ENCODE measurements at places on chromosomes 1 and 21. TPM values are rescaled to one million over a fixed set of nuclear protein-coding genes. Genes with fewer than 3 reads are reported as not detected.

GRCh38 chr1:67749844-67750690 is 65.1 kb downstream of the GADD45A start:
- peak; percentile 74 for DNase-seq

DNALI1 gene
- 0.20 TPM for total RNA-seq

DNA sequence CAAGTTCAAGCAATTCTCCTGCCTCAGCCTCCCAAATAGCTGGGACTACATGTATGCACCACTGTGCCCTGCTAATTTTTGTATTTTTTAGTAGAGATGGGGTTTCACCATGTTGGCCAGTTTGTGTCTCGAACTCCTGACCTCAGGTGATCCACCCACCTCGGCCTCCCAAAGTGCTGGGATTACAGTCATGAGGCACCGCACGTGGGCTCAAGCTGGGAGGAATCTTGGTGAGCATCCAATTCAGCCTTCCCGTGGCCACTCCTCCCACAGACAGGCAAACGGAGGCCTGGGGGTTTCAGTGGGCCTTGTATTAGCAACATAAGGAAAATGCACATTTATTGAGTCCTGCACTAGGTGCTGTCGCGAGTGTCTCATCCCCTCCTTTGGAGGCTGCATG is 24.5 kb upstream of the VWA5B1 start:
- no peak for DNase-seq

DNA sequence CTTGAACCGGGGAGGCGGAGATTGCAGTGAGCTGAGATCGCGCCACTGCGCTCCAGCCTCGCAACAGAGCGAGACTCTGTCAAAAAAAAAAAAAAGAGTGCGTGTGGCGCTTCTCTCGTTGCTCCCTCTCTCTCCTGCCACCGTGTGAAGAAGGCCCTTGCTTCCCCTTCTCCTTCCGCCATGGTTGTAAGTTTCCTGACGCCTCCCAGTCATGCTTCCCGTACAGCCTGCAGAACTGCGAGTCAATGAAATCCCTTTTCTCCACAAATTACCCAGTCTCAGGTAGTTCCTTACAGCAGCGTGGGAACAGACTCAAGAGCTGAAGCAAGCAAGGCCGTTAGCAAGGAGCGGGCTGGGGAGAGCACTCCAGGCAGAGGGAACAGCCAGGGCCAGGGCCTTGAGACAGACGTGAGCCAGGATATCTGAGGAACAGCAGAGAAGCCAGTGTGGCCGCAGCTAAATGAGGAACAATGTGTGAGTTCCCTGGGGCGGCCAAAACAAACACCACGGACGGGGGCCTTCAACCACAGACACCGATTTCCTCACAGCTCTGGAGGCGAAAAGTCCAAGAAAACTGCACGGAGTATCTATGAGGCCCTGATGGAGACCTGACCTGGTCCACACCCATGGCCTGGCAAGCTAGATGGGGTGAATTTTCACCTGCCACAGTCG is 54.2 kb upstream of the ETS2 start:
- no peak for DNase-seq

GRCh38 chr1:3922851-3923250 is 22.8 kb upstream of the C1orf174 start:
- no peak for DNase-seq

- DNase-seq, result no peak
These were observed 21.1 kb downstream of the OLFML3 start for GRCh38 chr1:114000406-114000805.

SOX13 gene
- total RNA-seq, result 5.7 TPM

- no peak for DNase-seq
These were observed 27.8 kb downstream of the GBP6 start for GRCh38 chr1:89391686-89392085.

DNA sequence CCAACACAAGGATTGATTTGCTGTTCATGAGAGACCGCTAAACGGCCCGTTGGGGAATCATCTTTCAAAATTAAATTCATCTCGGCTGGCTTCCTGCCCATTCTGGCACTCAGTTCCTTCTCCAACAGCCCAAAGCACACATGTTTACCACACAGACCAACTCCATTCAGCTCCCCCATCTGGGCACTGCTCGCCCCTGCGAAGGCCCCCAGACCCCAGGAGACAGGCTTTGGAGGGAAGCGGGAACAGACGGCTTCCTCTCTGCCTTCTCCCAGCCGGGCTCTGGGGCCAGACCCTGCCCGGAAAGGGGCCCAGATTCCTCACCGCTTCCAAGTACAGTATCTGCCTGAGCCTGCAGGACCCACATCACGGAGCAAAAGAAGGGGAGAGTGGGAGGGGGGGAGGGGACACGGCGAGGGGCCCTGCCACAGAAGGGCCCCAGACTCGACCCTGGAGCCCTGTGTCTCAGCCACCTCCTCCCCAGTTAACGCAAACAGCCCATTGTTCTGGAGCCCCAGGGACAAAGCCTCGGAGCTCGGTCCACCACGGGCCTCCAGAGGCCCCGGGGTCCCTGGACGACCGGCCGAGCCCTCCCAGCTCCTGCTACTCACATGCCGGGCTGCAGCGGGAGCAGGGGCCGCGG is 660 bp downstream of the MEGF6 start:
- DNase-seq, result no peak

EDARADD gene
- total RNA-seq, result under 0.01 TPM

- no peak for DNase-seq
These were observed 105.9 kb downstream of the SIPA1L2 start for GRCh38 chr1:232524056-232524455.

- DNase-seq, result no peak
These were observed 11.4 kb downstream of the SOX13 start for GRCh38 chr1:204084247-204084772.

DNA sequence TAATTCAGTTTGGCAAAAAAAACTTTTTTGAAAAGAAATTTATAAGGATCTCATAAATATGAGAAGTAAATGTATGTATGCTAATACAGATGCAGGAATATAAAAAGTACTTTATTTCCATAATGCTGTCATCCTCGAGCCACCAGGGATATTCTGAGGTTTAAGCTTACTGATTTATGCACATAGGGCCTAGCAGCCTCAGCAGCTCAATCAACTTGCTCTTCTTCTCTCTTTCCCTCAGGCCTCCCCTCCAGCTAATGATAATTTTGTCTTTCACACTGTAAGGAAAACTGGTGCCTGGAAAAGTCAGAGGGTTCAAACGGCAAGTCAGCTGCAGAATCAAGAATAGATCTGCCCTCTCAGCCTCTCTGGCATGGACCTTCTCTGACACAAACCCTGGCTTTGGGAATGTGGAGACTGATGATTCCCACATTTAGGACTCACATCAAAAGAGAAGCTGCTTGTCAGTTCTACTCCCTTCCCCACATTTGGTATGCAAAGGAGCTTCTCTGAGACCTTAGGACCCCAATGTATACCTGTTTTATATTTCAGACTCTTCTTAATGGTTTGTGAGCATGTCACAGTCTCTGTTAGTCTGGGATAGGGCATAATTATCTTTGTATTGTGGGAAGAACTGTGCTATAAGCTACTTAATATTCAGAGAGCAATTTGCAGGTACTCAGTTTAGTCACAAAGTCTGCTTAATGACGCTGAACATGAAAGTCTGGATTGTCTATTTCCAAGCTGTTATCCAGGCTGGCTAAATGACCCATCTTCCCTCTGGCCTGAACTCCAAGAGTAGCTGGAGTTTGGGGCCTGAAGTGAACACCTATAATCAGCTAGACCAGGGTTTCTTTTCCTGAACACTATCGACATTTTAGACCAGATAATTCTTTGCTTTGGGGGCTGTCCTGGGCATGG is 52.1 kb upstream of the DIPK1A start:
- DNase-seq, result no peak

- peak; percentile 34 for DNase-seq
These were observed at the start of gene HAPLN2 for GRCh38 chr1:156618853-156619581. TSS of gene HAPLN2 (plus strand) at chr1:156619415. CDS start at chr1:156623491, 4,076 bp downstream.

DNA sequence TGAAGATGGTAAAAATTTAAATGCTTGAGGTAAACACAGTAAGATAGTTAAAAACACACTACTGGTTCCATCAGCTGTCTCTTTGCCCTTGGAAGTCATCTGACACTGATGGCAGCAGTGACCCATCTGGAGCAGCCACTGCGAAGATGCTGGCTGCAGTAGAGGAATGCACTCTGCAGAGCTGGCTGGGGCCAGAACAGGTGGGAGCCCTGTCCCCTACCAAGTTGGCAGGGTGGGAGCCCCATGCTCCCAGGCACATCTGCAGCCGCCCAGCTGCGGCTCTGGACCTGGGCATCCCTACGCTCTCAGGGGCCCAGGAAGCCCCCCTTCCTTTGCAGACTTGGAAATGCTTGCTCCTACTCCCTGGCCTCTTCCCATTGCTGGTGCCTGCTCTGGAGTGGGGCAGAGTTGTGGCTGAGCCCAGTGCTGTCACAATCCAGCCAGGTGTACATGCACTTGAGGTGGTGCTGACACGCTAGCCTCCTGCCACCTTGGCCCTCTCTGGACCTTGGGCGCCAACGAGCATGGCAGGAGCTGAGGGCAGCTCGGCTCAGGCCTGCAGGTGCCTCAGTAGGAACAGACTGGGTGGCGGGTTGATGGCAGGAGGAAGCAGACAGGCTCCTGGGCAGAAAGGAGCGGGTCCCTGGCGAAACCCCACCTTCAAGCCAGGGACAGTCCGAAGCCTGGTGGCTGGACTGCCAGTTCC is 227.0 kb downstream of the FGGY start:
- DNase-seq, result no peak

RPE65 gene
- not detected for total RNA-seq

- DNase-seq, result no peak
These were observed 14.7 kb upstream of the HMGB4 start for GRCh38 chr1:33849211-33849610.

- DNase-seq, result no peak
These were observed 52.5 kb upstream of the PRMT6 start for GRCh38 chr1:107003972-107004371.

GRCh38 chr1:27525296-27526272 is 35.6 kb upstream of the WASF2 start:
- DNase-seq, result no peak

DNA sequence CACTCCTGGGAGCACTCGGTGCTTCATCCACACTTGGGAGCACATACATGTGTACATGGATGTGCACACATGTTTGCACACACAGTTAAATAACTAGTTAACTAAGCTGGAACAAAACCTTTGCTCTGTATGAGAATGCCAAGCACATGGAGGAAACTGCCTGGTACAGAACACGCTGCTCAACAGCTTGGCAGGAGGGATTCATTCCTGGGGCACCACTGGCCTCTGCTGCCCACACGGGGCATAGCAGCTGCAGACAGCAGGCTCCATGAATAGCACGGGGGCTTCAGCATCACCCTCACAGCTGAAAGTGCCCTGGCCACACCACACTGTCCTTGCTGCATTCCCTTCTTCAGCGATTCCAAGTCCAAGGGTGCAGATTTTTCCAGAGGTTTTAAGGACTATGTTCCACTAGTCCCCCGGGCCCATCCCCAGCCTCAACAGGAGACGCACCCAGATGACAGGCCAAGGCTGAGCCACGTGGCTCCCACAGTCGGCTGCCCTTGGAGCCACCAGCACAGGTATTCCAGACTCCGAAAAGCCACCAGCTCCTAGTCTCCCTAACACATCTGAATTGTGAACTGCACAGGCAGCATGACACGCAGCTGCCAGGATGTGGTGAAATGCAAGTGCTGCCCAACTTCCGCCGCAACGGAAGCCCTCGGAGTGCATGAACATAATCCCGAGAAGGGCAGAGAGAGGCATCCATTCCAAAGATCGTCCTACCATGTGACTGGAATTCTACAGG is 16.9 kb downstream of the NPHP4 start:
- DNase-seq, result peak; percentile 84

- peak; percentile 75 for DNase-seq
These were observed 14.1 kb upstream of the NUAK2 start for GRCh38 chr1:205335692-205336091.

- DNase-seq, result no peak
These were observed 37.4 kb downstream of the UBE2T start for GRCh38 chr1:202304375-202304774.

GRCh38 chr1:183933528-183934179 is 103.9 kb downstream of the COLGALT2 start:
- DNase-seq, result no peak

GRCh38 chr1:245485996-245486395 is 331.2 kb downstream of the KIF26B start:
- no peak for DNase-seq

DNA sequence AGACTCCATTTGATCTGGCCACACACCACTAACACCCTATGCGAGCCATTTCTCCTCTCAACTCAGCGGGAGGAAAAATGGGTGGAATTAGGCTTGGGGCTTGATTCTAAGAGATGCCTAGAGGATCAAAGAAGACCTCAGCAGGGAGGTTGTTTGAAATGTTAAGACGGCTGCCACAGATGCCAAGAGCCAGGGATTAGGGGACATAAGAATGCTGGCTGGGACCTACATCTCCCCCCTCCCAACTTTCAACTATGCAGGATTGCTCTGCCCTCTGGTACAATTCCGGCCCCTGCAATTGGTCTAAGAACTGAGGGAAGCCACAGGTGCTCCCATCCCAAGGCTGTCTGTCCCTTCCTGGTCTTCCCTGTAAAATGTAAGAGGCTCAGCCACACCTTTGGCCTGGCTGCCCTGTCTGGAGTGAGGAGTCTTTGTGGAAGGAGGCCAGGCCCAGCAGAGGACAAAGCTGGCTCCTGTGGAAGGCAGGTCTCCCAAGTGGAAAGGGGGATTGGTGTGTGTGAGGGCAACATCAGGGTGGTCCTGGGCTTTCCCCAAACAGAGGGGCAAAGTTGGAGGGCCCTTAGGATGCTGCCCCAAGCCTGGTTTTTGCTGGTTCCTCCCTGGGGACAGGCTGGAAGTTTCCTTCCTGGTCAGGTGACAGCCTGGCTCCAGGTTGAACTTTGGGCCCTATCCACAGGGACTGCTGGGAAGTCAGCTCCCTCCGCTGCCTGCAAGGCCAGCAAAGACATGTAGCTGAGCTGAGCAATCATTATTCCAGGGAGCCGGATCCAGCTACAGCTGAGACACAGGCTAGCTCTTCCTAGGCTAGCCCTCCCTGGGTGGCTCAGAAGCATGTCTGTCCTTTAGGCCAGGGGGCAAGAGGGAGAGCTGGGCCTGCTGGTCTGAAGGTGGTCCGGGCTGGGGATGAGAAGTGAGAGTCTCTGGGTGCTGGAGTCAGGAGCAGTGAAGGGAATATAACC is 34.5 kb upstream of the SYNC start:
- DNase-seq, result no peak

- no peak for DNase-seq
These were observed 1039.5 kb downstream of the ADGRL2 start for GRCh38 chr1:82840192-82840591.

ACTA1 gene
- total RNA-seq, result not detected

SNRPE gene
- 63.2 TPM for total RNA-seq

SH2D1B gene
- not detected for total RNA-seq

- no peak for DNase-seq
These were observed 42.6 kb downstream of the PBX1 start for GRCh38 chr1:164601399-164602100.
